ENCODE measurements at places on chromosomes 5 and 9.

DNA sequence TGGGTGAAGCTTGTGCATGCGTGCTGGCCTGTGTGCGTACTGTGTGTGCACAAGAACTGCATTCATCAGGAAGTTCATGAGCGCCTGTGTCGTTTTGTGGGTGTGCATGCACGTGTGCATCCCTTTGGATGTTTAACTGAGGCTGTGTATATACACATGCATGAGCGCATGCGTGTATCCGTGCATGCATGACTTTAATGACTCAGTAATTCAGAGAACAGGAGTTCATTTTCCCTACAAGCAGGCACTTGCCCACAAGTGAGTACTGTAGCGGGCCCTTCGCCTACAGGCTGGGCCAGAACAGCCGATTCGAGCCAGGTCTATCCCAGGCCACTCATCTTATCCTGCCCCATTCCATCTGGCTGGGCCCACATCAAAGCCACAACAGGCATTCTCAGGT is 29.8 kb downstream of the CORO2A start:
- H3K4me1 ChIP-seq: peaks cover 13% of the 10 kb centered on the region
- no peak for DNase-seq
- H3K36me3 ChIP-seq: peaks cover under 1% of the 10 kb centered on the region
- H3K27ac ChIP-seq: peak overlapping the region; percentile 85
- no peaks in the 10 kb centered on the region for H3K27me3 ChIP-seq

DNA sequence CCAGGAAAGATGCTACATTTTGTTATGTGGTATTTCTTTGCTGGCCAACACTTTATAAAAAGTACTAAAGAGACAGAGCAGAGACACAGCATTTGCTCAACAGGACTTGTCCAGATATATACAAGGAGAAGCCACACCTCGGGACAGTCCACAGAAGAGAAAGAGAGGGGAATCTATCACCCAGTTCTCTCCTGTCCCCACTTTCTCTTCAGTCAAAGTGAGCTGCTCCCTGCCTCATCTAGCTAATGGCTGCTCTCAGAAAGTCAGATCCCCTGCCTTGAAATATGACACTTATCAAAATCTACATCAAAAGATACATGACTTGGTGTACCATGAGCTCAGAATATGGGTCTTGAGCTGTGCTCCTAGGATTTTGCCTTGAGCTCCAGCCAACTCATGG is 86.7 kb upstream of the SPDL1 start:
- H3K27me3 ChIP-seq: no peaks in the 10 kb centered on the region
- no peaks in the 10 kb centered on the region for H3K36me3 ChIP-seq
- H3K4me3 ChIP-seq: no peak overlapping the region
- H3K27ac ChIP-seq: no peak overlapping the region

GRCh38 chr5:4945296-4945695 is 194.8 kb upstream of the ADAMTS16 start:
- no peak overlapping the region for H3K27ac ChIP-seq
- H3K4me1 ChIP-seq: no peaks in the 10 kb centered on the region
- H3K36me3 ChIP-seq: no peaks in the 10 kb centered on the region
- no peak overlapping the region for H3K4me3 ChIP-seq

DNA sequence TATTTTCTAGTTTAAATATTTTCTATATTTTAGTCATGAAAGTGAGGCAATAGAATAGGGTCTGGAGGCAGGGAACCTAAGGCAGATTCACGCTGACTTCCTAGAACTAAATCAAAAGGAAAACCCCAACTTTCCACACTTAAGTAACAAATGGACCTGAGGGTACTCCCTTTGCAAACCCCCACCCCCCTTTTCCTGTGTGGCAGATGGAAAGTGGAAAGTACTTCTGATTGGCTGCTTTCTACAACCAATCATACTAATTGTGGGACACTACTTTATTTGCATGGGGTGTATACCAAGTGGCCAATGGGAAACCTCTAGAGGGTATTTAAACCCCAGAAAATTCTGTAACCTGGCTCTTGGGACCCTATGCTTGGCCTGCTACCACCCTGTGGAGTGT is 4.8 kb upstream of the CENPH start:
- H3K27ac ChIP-seq: no peak overlapping the region
- DNase-seq: no peak
- H3K36me3 ChIP-seq: no peaks in the 10 kb centered on the region
- H3K4me3 ChIP-seq: no peak overlapping the region
- no peaks in the 10 kb centered on the region for H3K27me3 ChIP-seq

DNA sequence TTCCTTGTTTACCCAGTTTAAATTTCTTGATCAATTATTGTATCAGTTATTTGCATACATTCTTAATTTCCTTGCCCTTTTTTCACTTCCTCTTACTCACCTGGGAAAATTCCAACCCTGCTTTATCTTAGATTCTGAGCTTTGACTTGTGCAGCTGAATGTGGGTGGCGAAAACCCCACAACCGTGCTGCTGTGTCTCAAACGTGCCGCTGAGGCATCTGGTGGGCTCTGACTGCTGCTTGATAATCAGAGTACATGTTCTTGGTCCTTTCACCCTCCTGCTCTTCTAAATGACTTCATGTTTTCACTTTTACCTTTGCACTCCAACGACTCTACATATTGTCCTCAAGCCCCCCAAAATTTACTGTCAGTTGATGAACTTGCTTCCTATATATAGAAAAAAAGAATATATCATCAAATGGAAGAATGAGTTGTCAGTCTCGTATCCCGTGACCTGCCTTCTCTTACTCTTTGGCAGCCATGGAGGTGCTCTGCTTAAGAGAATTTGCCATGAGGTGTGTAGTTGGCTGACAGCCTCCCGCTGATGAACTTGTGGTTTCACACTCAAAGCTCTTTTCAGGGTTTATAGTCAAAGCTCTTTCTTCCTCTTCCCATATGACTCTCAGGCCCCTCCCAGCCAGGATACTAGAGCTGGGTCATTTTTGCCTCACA is 14.0 kb upstream of the JAK2 start:
- H3K4me1 ChIP-seq: no peaks in the 10 kb centered on the region
- no peaks in the 10 kb centered on the region for H3K36me3 ChIP-seq
- no peak overlapping the region for H3K4me3 ChIP-seq
- H3K27me3 ChIP-seq: no peaks in the 10 kb centered on the region
- H3K27ac ChIP-seq: no peak overlapping the region

DNA sequence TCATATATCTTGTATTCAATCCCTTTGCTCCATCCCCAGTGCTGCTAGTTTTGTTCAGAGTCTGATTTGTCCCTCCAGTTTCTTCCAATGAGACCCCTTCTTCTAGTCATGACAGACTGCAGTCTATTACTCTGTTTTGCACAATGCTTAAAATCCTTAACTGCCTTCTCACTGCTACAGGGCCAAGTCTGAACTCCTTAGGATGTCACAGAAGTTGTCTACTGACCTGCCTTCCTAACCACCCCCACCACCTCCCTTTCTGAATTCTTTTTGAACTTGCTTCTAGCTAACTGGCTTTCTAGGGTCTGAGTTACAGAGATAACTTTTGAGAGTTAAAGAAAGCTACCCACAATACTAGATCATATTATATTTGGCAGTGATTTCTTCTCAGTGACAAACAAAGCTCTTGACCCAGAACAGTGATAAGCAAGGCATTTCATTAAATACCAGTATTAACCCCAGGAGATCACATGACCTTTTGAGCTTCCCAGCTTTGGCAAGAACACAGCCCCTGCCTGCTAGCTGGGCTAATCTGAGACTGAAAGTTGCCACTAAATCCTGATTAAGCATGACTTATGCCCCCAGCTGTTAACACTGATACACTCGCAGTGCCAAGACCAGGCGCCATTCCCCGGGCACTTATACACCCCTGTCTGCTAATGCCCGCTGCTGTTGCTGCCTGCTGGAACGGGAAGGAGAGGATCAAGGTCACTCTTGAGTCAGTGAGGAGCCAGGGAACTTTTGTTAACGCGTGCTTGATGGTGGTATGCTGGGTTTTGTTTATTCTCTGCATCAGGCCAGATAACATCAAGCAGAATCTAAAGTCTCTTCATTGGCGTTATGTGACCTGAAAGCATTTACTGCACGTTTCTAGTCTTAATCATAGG is 36.4 kb upstream of the ADAMTSL1 start:
- peaks cover 2% of the 10 kb centered on the region for H3K4me1 ChIP-seq
- H3K36me3 ChIP-seq: no peaks in the 10 kb centered on the region
- H3K27me3 ChIP-seq: no peaks in the 10 kb centered on the region
- DNase-seq: no peak
- H3K27ac ChIP-seq: no peak overlapping the region
